ENCODE measurements at places on chromosomes 12 and 14.

DNA sequence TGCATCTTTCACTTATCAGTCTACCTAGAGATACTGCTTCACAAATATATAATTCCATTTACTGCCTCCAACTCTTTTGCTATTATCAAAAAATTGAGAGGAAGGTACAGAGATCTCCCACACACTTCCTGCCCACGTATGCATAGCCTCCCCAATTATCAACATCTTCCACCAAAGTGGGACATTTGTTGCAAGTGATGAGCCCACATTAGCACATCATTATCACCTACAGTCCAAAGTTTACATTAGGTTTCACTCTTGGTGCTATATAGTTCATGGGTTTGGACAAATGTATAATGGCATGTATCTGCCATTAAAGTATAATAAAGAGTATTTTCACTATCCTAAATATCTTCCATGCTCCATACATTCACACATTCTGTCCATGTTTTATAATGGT lies 66.3 kb downstream of the SLC2A13 start:
- no peak for DNase-seq

GRCh38 chr12:126993898-126994297 lies 1273.1 kb upstream of the TMEM132C start:
- DNase-seq: no peak

GRCh38 chr14:76653875-76654572 lies 107.2 kb upstream of the VASH1 start:
- DNase-seq: no peak

DNA sequence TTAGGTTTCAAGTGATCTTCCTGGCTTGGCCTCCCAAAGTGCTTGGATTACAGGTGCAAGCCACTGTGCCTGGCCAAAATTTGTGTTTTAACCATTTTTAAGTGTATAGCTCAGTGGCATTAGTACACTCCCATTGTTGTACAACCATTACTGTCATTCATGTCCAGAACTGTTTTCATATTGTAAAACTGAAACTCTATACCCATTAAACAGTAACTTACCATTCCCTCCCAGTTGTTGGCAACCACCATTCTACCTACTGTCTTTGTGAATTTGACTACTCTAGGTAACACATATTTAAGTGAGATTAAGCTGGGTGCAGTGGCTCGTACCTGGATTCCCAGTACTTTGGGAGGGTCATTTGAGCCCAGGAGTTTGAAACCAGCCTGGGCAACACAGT lies 67.3 kb upstream of the KCNH3 start:
- no peak for DNase-seq

DNA sequence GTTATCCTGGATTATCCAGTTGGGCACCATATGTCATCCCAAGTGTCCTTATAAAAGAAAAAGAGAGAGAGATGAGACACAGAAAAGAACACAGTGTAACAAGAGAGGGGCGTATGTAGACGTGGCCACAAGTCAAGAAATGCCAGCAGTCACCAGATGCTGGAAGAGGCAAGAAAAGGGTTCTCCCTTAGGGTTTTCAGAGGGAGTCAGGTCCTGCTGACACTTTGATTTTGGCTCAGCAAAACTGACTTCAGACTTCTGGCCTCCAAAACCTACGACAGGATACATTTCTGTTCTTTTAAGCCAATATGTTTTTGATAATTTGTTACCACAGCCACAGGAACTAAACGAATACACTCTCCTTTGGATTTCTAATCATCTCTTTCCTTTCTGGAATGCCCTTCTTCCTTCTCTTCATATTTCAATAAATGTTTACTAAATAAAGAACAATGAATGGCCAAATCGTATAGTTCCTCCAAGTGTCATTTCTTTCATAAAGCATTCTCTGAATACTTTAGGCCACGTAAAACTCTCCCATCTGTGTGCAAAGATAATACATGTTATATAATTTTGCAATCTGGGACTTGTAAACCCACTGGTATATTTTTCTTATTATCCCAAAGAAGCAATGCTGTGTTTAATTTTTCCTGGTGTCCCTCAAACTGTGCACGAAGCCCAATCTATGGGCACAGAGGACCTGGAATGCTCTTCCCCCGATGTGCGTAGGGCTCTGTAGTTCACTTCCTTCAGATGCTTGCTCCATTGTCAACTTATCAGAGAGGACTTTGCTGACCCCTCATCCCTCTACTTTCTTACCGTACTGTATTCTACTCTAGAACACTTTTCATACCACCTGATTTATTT lies 303.6 kb downstream of the CEP128 start:
- DNase-seq: no peak

- no peak for DNase-seq
Observed at GRCh38 chr14:90579088-90579487, 182.3 kb downstream of the CALM1 start.

GRCh38 chr14:75881994-75882393 lies 99.8 kb downstream of the TGFB3 start:
- DNase-seq: no peak

DNA sequence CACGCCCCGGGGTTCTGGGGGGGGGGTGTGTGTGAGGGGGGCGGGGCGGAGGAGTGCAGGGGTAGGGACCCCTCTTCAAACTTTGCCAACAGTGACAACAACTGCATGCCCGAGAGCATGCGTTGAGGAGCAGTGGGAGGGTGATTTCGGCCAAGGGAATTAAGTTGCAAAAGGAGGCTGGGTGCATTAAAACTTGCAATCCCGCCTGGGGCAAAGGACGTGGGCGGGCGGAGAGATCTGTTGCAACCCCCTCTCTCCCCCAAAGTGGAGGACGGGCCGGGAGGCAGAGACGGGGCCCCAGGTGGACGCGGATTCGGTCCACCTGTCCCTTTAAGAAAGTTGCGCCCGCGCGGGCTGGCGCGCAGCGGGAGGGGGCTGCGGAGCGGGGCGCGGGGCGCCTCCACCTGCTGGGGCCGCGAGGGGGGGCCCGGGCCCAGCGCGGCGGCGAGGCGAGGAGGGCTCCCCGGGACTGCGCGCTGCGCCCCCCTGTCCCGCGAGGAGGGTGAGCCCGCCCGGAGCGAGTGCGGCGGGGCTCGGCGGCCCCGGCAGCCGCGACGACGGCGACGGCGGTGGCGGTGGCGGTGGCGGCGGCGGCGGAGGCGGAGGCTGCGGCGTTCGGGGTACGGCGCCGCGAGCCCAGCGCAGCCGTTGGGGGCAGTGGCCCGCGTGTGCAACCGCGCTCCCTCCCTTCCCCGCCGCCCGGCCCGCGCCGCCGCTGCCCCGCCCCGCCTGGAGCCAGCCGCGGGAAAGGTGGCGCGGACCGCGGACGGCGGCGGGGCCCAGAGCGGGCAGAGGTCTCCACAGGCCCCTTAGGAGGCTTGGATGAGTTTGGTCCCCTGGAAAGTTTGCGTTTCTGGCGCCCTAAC lies 530 bp upstream of the FOXN4 start:
- no peak for DNase-seq

DNA sequence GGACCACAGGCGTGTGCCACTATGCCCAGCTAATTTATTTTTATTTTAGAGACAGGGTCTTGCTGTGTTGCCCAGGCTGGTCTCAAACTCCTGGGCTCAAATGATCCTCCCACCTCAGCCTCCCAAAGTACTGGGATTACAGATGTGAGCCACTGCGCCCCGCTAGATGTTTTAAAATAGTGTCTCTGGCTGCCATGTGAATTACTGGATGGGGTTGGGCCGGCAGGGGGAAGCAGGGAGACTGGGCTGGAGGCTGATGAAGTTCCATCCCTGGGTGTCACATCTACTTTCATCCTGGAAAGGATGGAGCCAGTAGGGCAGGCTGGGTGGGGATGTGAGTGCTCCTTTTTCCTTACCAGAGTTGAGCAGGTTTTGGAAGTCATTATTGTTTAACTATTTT lies 46.1 kb downstream of the DNAH10 start:
- no peak for DNase-seq

GRCh38 chr12:23093488-23093887 lies 468.5 kb downstream of the ETNK1 start:
- DNase-seq: no peak

DNA sequence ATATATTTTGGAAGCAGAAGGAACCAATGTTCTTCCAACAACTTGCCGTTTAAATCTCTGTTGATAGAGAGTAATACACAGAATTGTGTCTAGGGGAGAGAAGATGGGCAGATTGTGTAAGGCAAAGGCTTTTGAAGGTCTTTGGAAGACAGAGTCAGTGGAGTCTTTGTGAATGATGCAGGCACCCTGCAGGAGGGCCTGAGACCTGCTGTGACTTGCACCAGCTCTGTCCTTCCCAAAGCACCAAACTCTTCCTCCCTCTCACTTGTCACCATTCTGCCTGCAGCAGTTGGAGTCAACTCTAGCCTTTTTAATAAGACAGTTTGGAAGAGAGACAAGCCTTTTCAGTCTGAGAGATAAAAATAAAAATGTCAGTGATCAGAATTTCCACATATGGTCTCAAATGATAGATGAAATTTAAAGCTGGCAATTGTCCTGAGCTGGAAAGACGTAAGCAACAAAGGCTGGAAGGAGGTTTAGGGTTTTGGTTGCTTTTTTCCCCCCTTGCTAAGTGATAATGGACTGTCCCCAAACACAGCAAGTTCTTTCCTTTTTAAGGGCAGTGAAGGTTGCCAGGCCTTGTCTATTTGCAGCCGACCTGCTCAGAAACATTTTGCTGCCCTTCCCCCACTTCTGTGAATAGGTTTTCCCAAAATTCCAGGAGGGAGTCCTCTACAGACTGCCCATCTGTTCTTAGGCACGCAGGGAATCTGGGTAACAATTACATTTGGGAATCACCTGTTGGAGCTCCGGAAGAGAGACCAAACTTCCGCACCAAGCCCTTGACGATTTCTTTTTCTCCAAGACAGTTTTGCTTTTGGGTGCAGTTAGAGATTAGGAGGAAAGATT lies 103.0 kb upstream of the NTF3 start:
- DNase-seq: no peak

GRCh38 chr12:92041742-92042141 lies 103.9 kb downstream of the BTG1 start:
- no peak for DNase-seq

DNA sequence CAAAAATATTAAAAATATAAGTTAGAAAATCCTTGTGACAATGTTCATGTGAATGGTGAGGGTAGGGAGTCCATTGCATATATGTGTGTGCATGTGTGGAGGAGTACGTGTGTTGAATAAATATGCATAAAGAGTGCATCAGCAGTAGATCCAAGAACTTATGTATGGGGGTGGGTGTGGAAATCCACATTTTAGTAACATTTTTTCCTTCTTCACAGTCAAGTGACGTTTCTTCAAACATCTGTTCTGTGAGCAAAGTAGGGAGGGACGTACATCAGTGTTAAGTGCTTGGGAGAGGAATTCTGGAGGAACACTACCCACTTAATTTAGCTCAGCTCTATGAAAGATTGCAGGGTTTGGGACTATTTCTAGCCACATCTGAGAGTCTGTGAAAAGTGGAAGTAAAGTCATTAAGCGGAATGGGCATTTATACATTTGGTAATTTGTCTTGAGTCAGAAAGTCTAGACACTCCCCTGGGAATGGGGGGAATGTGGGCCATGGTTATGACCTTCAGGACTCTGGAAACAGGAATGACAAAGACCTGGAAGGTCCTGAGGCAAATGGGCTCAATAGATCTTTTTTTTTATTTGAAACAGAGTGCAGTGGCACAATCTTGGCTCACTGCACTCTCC lies 156.4 kb upstream of the PLXNC1 start:
- no peak for DNase-seq

DNA sequence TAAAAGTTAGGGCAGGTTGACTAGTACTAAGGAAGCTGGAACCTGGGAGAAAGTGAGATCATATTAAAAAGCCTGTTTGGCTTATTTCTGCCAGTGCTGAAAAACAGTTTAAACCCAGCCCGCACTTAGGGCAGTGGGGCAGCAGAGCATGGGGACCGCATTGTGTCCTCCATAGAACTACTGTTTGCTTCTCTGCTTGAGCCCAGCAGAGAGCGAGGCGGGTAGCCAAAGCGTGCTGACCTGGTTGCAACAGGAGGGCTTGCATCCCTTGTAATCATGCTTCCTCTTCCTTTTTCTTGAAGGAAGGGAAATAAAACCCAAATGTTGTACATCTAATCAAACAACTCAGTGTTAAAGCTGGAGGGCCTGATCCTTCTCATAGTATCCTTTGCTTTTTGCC lies 82.5 kb upstream of the HOXC13 start:
- DNase-seq: no peak

- DNase-seq: no peak
Observed at GRCh38 chr12:2338381-2338780, 285.6 kb downstream of the CACNA1C start.

GRCh38 chr12:1553987-1554982 lies 40.1 kb downstream of the FBXL14 start:
- no peak for DNase-seq

DNA sequence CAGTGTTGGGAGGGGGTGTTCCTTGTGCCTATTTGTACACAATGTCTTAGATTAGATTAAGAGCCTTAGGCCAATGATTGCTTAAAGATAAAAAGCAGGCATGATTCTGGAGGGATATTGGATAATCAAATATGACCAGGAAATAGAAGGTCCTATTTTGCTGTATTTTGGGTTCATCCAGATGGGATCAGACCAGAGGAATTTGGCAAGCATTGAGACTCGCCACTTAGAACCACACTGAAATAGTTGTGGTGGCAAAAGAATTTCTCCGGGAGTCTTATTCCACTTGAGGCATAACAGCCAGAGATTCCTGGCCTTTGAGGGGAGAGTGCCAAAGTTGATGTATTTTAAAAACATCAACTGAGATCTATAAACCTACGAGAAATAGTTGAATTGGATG lies 327.2 kb downstream of the RAD51B start:
- DNase-seq: no peak

DNA sequence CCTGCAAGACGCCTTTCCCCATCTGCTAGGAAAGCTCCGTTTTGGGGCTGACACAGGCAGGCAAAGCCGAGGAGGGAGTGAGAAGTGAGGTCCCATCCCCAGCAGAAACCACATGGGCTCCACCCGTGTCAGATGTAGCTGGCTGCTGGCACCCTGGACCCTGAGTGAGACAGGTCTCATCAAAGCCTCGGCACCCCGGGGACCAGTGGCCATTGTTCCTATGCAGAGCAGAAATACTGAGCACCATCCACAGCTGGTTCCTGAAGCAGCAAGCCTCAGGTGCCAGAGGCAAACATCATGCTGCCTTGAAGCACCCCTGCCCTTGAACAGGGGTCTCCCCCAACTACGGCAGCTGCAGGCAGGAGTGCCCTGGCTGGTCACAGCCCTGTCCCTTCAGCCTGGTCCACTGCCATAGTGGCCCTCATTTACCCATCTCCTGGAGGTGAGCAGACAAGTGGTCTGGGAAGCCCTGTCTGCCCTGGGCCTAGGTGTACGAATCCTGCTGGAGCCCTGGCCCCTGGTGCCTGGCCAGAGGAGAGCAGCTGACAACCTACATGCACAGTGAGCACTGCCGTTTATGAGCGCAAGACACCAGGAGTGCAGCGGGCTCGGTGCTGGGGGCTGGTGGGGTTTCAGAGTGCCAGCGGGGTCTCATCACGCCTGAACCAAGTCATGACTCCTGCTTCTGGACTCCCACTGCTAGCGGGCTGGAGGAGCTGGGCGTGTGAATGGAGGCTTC lies 289.8 kb upstream of the RTL1 start:
- DNase-seq: no peak

GRCh38 chr14:103630364-103631108 lies 1.5 kb downstream of the KLC1 start:
- no peak for DNase-seq

- no peak for DNase-seq
Observed at GRCh38 chr12:76627346-76628135, 68.0 kb upstream of the OSBPL8 start.

Measured in renal cortex interstitium (tissue), 15 donors.